ENCODE measurements at places on chromosomes 12 and 14.

DNA sequence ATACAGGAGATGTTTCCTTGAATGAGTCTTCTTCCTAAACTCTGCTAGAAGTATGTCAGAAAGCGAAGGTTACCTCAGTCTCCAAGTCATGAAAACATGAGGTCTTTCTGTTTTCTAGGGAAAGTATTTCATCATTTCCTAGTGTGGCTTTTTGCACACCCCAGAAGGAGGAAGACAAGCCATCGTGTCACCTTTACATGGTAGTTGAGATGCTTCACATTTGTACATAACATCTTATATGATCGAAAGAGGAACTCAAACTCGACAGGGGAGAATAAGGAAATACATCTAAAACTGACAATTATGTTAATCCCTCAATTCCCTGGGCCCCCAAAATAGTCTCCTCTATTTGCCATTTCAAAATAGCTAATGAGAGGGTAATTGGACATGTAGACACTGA lies 214.1 kb upstream of the PLEKHG7 start:
- DNase-seq = no peak

DNA sequence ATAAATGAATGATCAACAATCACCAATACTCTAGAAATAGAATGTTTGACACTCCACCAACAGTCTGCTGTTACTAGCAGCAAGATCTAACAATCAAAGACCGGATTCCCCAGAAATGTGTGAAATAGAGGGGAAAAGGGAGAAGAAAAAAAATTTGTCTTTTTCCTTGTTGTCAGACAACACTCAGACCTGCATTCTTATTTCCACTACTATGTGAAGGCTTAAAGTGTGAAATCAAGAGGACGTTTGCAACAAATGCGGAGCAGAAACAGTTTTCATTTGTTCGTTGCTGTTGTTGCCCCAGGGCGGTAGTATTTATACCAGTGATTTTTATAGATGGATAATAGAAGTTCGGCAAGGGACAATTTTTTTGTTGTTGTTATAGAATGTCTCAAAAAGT lies 9.2 kb downstream of the NKX2-1 start:
- no peak for DNase-seq

- DNase-seq = no peak
These were observed 53.1 kb downstream of the BRMS1L start for GRCh38 chr14:35879151-35879648.

GRCh38 chr12:124045671-124046455 lies 72.8 kb downstream of the ZNF664 start:
- DNase-seq = no peak

GRCh38 chr12:40254455-40255085 lies 29.8 kb downstream of the LRRK2 start:
- DNase-seq = no peak

Measured in stimulated activated CD4-positive, alpha-beta T cell treated with anti-CD3 and anti-CD28 coated beads, TNF-alpha, amount 100 ng/mL, for 1 hour (primary cell).